ENCODE measurements at places on chromosomes 1 and 21. TPM values are rescaled to one million over a fixed set of nuclear protein-coding genes. Genes with fewer than 3 reads are reported as not detected.
A peak's percentile ranks its signal among the peaks of the same experiment; 100 is the strongest.

The FMO2 gene
- not detected for total RNA-seq

The LAD1 gene
- total RNA-seq: not detected

The IFI44L gene
- 120 TPM for total RNA-seq

The KRTAP7-1 gene
- not detected for total RNA-seq

The NCAM2 gene
- total RNA-seq: not detected

The SH2D5 gene
- total RNA-seq: 0.66 TPM

The INSRR gene
- 0.07 TPM for total RNA-seq

The LDLRAD2 gene
- total RNA-seq: not detected

GRCh38 chr21:15141261-15141970, 76.6 kb upstream of the NRIP1 start:
- DNase-seq: no peak

- DNase-seq: no peak
Measured at GRCh38 chr1:110774398-110774797, 98.5 kb upstream of the CD53 start.

DNA sequence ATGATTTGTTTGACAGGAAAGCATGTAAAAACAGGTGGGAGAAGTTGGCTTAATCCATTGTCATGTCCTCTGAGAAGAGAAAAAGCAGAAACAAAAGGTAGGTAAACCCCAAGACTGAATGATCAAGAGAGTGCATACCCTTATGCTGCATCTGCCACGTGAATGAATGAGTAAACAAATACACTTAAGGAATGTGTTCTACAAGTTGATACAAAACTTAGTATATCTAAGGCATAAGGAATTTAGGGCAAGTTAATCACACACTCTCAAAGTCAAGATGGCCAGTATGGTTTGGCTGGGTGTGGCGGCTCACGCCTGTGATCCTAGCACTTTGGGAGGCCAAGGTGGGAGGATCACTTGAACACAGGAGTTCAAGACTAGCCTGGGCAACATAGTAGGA, 34.2 kb downstream of the HMCN1 start:
- DNase-seq: no peak

DNA sequence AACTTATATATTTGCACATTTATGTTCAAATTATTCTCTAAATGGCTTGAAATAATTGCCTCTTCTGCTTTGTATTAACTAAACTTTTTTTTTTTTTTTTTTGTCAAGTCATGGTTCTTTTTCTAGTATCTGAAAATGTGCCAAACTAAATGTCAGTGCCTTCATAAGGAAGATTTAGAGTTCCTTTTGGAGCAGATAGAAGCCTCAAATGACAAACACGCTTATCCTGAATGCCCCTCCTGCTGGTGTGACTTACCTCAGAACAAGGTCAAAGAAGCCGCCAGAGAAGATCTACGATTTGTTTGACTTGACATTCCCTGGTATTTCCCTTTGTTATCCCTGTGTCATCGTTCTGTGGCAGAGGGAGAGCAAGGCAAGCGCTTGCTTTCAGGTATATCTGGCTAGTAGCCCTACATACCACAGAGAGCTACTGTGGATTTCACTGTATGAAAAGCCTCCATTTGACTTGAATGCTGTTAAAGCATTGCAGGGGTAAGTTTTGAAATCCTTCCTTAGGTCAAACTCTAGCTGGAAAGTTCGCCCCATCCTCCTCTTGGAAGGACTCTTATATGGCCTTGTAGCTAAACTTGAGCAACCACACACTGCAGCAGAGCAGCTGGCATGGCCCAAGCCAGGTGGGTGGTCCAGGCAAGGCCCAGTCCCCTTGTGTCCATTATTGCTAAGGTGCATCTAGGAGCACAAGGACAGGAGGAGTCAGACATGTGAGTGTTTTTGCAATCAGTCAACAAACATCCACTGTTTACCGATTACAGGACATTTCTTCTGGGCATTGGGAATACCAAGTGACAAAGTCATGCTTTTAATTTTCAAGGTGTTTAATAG, 285.4 kb upstream of the USP25 start:
- DNase-seq: no peak

GRCh38 chr1:243291292-243291691, 35.5 kb downstream of the SDCCAG8 start:
- no peak for DNase-seq

- DNase-seq: no peak
Measured at GRCh38 chr1:44806704-44807363, at the start of gene DYNLT4. DYNLT4 (minus strand) TSS chr1:44807351; CDS start chr1:44806668, 683 bp downstream.

GRCh38 chr1:21216835-21217811, 40.4 kb upstream of the EIF4G3 start:
- DNase-seq: peak; percentile 58

DNA sequence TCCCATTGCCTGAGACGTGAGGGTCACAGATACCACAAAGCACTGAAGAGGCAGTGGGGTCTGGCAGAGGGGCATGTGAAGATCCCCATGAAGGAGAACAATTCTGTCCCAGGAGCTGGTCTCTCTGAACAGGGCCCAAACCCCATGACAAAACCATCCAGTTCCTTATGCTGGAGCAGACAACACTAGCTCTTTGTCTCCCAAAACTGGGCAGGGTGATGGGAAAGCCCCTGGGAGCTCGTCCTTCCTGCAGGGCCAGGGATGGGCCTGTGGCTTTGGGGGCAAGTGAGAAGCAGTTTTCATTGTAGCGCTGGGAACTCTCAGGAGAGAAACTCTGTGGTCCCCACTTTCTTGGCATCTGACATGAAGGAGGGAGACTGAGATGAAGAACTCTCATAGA, 8.8 kb downstream of the ETV3L start:
- DNase-seq: no peak

GRCh38 chr1:72280131-72280530, 2.2 kb downstream of the NEGR1 start:
- no peak for DNase-seq

GRCh38 chr1:226441629-226442028, 33.7 kb upstream of the PARP1 start:
- DNase-seq: no peak

- DNase-seq: no peak
Measured at GRCh38 chr1:161091093-161091492, 1.7 kb upstream of the NECTIN4 start.

GRCh38 chr1:88608139-88608943, 75.7 kb upstream of the PKN2 start:
- DNase-seq: peak; percentile 8

DNA sequence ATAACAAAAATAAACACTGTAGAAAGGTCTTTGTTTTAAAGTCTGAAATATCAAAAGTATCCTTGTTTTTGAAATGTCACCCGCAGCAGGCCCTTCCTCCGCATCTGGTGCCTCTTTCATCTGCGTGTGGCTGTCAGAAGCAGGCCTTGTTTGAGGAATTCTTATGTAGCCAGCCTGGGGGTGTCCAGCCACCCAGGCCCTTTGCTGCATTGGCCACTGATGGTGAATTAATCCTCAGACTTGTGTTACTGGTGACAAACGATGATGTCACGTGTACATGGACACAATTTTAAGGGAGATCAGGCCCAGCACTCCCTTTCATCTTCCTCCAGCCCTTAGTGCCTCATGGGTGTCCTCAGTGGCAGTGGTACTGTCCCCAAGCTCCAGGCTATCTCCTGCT, 208.0 kb upstream of the GALNT2 start:
- DNase-seq: no peak

DNA sequence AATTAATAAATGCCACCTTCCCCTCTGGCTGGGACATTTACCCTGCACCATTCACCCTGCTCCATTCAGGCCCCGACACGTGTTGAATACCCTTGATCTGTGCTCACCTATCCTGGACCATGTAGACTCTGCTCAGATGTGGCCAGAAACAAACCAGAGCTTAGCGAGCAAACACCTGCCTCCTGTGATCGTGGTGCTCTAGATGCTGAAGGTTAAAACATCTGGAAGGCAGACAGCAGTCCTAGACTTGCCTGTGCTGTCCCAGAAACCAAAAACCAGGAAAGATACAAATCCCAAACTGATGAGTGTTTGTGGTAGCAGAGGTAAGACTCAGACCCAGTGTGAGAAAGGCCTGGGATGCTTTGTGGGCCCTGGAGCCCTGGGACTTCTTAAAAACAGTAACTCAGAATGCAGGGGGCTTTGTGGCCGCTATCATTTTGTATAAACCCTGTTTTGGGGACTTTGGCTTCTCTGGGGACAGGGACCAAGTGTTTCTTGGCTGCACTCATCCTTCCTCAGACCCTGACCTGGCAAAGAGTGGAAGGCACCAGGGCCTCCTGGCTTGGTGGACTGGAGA, 99.6 kb downstream of the DMRTB1 start:
- DNase-seq: no peak

- DNase-seq: no peak
Measured at GRCh38 chr1:145927916-145928643, 796 bp upstream of the RBM8A start.

DNA sequence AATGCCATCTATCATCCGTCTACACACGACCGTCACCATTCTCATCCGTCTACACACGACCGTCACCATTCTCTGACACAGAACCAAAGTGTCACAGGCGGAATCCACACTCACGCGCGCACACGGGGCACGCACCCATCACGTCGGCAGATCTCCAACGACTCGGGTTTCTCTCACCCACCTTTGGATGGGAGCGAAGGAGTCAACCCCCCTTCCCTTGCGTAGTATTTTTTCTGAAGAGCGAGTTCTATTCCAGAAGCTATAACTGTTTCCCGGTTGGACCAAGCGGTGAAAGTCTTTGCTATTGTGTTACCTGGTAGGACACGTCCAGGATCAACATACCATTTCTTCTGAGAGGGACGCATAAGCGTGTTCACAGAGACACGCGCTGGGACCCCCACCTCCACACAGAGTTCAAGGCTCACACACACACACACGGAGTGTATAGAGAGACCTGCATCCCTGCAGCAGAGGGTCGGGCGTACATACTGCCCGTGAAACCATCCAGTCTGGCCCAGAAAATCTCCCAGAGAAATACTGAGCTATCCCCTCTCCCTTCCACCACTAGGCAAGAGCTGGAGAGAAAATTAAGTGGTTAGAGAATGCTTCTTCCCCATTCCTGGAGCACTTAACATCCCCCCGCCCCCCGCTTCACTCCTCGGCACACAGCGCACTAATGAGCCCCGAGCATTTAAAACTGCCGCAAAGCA, 741 bp downstream of the DUSP10 start:
- DNase-seq: no peak

- no peak for DNase-seq
Measured at GRCh38 chr1:238141353-238141752, 250.6 kb upstream of the ZP4 start.

DNA sequence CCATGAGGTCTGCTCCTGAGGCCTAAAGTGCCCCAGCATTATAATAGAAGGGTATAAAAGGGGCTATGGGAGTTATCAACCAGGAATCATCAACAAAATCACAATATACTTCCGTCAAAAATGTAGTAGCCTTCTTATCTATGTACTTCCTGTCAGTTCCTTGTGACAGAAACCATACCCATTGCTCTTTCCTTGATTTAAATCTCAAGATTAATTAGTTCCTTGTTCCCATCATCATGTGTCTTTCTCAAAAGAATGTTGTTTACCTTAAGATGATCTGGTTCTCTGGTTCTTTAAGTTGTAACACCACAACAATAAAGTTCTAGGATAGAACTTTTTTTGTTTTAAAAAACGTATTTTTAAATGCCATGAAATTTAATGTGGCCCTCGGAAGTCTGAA, 833.3 kb downstream of the LTN1 start:
- no peak for DNase-seq

DNA sequence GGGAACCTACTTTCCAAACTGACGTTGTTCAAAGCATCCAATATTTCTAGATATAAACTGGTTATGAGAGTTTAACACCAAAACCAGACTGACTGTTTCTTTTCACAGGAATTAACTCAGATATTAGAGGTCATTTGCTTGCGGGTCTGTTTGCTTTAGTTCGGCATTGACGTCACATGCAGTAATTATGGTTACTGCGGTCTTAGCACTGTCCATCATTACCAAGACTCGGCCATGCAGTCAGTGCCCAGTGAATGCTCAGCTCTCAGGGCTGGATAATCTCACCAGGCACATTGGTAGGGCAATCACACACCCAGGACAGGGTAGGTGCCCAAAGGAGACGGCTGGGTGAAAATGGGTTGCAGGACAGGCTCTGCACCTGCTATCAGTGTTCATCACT, 9.9 kb upstream of the F3 start:
- DNase-seq: no peak

- no peak for DNase-seq
Measured at GRCh38 chr1:3910049-3910731, 10.1 kb upstream of the C1orf174 start.

DNA sequence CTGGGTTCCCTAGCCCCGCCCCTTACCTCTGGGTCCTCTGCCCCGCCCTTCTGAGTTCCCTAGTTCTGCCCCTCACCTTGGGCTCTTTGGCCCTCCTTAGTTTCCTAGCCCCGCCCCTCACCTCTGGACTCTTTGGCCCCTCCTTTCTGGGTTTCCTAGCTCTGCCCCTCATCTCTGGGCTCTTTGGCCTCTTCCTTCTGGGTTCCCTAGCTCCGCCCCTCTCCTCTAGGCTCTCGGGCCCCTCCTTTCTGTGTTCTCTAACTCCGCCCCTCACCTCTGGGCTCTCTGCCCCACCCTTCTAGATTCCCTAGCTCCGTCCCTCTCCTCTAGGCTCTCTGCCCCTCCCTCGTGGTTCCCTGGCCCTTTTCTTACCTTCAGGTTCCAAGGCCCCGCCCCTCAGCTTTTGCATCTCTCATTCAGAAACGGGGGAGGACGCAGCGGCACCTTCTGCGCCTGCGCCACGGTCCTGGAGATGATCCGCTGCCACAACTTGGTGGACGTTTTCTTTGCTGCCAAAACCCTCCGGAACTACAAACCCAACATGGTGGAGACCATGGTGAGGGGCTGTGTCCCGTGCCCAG, 88.5 kb downstream of the PTPRU start:
- DNase-seq: no peak

DNA sequence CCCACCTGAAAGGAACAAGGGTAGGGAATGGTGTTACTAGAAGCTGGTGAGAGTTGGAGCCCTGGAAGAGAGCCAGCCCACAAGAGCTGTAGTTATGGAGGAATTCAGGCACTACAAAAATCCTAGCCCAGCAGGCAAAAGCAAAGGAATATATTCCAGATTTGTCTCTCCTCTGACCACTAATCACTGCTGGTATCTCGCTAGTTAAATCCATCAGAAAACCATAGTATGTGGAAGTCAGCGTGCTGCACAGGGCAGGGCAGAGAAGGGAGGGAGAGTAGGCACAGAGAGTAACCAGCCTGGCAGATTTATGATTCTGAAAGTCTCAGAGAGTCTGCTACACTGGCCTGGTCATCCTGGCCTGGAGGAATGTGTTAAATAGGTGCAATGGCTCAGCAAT, 88.6 kb downstream of the SELENOF start:
- no peak for DNase-seq
